ENCODE measurements at places on chromosomes 1 and 21. TPM values are rescaled to one million over a fixed set of nuclear protein-coding genes. Genes with fewer than 3 reads are reported as not detected.

Gene SMIM34
- not detected for polyA plus RNA-seq

Gene LHX4
- polyA plus RNA-seq, result not detected

Gene UBE4B
- polyA plus RNA-seq, result 8.7 TPM

Gene FCAMR
- polyA plus RNA-seq, result not detected

Gene FCRL2
- polyA plus RNA-seq, result not detected

Gene TNFRSF1B
- polyA plus RNA-seq, result 0.04 TPM

Gene MEGF6
- polyA plus RNA-seq, result 0.42 TPM

Gene PLA2G2D
- not detected for polyA plus RNA-seq

Gene KHDC4
- 61.0 TPM for polyA plus RNA-seq

Gene RFX5
- polyA plus RNA-seq, result 55.4 TPM

Gene MFAP2
- polyA plus RNA-seq, result 69.6 TPM

Gene PTPN22
- polyA plus RNA-seq, result 0.07 TPM

Gene BEND5
- polyA plus RNA-seq, result not detected
